NCI-H2107 (cell line): ENCODE measurements at places on chromosomes 5 and 9.

DNA sequence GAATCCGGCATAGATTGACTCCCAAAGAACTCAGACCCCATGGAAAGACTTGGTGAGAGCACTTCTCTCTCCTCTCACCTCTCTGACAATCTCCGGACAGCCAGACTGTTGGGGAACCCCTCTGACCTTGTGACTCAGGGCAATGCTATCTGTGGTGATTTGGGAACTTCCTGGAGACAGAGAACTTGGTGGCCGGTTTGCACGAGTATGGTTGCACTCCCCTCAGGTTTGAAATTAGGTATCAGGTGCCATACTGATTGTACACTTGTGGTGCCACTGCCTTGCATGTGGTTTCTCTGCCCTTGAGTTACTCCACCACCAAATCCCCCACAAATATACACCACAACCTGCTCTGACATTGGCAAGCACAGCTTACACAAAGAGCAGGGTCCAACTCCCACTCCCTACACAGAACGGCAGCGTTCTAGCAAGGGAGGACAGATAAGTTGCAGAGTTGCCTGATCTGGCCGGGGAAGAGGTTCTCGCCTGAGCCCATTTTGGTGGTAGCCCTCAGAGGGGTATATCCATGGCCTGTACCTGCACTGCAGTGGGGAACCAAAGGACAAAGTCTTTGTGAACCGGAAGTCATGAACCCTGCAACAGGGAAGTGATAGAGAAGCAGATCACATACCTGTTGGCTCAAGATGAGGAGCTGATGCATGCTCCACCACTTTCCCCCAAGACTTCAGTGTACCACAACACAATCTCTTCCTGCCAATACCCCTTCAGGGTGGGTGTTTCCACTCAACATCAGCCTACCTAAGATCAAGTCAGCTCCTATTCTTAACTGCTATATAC, 255.1 kb downstream of the MCTP1 start:
- no peak for DNase-seq

- DNase-seq, result no peak
Measured at GRCh38 chr5:130316971-130317680, 412.9 kb downstream of the CHSY3 start.

DNA sequence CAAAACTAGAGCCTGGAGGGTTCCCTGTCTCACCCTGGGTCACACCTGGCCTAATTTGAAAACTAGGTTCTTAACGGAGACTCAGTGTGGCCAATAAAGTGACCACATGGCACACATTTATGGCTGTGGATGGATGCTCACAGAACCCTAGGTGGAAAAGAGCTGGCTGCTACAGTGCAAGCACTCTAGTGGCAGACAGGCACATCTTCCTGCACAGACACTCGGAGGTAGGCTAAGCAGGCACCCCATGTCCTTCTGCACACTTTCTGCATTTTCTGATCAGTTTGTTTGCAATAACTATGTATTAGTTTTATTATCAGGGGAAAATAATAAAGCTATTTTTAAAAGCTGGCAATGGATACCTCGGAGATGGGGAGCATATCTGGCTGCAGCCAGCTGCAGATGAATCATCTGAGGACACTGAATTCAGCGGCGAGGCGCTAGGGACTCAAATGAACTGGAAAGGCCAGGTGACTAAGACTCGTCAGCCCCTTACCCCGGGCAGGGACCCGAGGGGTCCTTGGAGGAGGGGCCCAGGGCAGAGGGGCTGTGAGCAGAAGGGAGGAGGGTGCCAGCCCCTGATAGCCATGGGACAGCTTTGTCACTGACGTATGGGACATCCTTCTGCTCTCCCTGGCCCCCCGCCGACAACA, 96.2 kb downstream of the OLFM1 start:
- no peak for DNase-seq

GRCh38 chr5:73444499-73445438, 3.8 kb downstream of the FOXD1 start:
- DNase-seq, result no peak

- no peak for DNase-seq
Measured at GRCh38 chr5:100771181-100771580, 131.9 kb downstream of the ST8SIA4 start.

- DNase-seq, result no peak
Measured at GRCh38 chr5:177440211-177440989, 6.2 kb upstream of the PRR7 start.

GRCh38 chr5:142263346-142263745, 61.5 kb downstream of the SPRY4 start:
- DNase-seq, result no peak

- DNase-seq, result no peak
Measured at GRCh38 chr5:103410172-103410571, 151.6 kb downstream of the MACIR start.

GRCh38 chr5:160769301-160769700, 82.7 kb downstream of the ATP10B start:
- no peak for DNase-seq

DNA sequence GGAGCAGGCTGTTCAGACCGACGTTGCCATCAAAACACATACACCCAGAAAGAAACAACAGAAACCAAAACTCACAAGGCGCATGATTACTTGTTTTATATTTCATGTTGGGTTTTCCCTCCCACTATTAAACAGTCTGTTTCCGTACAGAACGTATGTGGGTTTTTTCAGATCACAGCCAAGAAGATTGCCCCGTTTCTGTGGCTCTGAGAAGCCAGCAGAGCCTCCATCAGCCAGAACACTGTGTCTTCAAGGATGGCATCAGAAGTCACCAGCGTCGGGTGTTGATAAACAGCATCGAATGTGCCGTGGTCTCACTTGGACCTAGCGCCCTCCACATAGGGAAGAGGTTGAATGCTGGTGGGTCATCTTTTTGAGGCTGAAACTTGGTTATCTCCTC, 42.8 kb downstream of the FAM78A start:
- no peak for DNase-seq

DNA sequence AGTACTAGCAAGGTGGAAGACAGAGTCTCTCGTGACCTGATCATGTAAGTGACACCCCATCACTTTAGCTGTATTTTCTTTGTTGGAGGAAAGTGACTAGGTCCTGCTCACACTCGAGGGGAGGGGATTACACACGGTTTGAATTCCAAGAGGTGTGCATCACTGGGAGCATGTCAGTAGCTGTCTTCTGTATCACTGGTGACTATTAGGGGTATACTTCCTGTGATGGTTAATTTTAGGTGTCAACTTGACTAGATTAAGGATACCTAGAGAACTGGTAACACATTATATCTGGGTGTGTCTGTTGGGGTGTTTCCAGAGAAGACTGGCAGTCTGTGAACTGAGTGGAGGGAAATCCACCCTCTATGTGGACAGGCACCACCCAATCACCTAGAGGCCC, 22.5 kb downstream of the FOXD1 start:
- no peak for DNase-seq

- no peak for DNase-seq
Measured at GRCh38 chr5:15285901-15286583, 213.9 kb upstream of the FBXL7 start.

GRCh38 chr9:107674721-107675277, 185.2 kb upstream of the KLF4 start:
- no peak for DNase-seq

DNA sequence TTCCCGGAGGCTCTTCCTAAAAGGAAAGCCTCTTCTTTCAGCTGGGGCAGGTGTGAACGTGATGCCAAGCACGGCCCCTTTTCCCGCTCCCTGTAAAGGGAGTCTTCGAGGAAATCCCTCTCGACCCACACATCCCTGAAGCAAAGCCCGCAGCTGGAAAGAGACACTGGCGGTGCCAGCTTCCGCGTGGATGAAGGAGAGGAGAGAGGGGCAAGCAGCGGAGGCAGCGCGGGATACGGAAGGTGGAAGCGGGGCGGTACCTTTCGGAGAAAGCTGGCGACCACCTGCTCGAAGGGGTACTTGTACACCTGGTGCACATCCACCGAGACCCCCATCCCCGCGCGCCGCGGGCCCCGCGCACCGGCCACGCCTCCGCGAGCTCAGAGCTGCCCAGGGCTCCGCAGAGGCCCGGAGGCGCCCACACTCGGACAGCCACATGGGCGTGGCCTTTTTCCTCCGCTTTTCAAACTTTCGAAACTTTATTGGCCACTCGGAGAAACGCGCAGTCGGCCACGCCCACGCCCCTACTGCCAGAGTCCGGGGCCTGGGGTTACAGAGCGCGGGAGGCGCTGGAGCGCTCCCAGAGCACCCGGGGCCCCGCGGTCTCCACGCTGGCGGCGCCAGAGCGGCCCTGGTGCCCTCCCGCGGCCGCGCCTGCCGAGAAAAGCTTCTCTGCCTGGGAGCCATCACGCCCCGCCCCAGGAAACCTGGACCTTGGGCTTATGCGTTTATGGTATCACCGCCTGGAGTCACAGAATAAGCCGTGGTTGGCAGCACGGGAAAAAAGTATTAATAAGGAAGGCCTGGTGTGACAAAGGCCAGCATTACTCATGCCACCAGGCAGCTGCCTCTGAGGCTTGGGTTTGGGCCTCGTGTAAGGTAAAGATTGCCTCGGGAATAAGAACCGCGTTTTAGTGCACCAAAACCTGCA, at the start of gene PRELID2:
Gene PRELID2 (minus strand): TSS at position 426 of the 931 bp plus-strand sequence. CDS start 91 bp downstream, at position 335.
- DNase-seq, result peak; percentile 39

DNA sequence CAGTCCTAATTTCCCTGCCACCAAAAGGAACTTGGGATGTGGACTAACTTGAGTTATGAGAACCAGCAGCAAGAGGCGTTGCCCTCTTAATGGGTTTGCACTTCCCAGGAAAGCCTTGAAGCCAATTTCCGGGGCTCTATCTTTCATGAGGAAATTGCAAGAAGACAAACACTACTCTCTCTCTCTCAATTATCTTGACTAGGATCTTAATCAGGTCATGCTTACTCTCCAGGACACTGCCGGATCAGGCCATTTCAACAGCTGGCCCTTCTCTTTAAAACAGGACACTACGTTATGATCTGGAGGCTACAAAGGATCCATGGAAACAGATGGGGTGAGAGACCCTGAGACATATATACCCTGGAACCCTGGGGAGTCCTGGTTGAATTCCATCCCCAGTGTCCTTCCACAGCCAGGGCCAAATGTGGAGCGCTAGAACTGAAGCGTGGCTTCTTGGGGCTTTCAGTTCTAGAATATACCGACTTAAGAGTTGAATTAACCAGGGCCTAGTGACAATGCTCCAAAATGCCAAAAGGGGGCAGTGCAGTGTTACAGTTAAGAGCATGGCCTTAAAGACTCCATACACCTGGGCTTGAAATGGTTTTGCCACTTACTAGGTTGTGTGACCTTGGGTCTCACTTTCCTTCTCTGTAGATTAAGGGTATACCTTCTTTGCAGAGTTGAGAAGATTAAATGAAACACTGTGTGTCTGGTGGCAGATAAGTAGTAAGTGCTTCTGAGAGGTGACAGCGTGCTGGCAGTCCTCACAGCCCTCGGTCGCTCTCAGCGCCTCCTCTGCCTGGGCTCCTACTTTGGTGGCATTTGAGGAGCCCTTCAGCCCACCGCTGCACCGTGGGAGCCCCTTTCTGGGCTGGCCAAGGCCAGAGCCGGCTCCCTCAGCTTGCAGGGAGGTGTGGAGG, 21.1 kb downstream of the FAM219A start:
- DNase-seq, result peak; percentile 87
